Activated CD4-positive, alpha-beta T cell treated with anti-CD3 and anti-CD28 coated beads for 4 hours (primary cell): ENCODE measurements at places on chromosomes 3 and 15.

GRCh38 chr3:10600296-10600714, 94.9 kb upstream of the ATP2B2 start:
- no peak for DNase-seq

- DNase-seq = no peak
Measured at GRCh38 chr3:111506435-111506834, 35.6 kb upstream of the CD96 start.

GRCh38 chr15:66886241-66886675, 179.1 kb upstream of the SMAD3 start:
- no peak for DNase-seq

DNA sequence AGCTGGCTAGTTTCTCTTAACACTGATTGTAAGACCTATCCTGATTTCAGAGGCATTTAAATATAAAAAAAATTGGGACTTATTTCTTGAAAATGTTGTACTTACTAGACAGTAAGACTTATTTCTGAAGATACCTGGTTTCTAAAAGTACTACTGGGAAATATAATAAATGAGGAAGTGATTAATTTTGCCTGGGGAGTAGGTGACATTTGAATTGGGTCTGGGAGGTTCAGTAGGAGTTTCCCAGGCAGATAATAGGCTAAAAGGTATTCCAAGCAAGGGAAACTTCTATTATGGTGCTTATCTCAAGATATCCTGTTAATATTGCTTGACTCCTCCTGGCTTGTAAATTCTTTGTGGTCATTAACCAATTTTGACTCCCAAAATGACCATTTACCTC, 6.5 kb upstream of the IQGAP1 start:
- no peak for DNase-seq

DNA sequence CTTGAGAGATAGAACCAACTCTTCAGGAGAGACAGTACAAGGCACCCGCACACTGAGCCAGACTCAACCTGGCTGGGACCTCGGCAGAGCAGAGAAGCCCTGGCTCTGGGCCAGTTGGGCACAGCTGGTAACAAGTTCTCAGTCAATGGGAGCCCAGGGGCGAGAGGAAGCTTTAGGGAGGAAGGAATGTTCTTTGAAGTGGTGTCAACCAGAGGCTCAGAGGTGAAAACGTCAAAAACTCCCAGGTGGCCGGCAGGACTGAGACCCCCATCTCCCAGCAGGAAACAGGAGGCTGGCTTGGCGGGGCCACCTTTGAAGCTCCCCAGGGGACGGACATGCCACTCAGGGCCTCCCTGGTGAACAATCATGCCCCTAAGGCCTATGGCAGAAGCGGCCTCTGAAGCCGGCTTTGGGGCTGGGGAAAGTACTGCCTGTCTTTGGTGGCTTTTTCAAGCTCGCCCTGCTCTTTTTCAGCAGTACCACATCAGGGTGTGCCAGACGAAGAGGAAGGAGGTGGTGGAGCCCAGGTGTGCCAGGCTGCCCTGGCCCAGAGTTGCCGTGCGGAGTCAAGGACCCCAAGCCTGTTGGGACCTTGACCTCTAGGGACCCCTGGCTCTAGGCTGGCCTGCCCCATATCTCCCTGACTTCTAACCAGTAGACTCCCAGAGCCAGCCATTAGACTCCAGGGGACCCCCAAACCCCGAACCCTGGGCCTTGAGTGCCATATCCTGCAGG, 16.7 kb upstream of the TBC1D21 start:
- DNase-seq = no peak

DNA sequence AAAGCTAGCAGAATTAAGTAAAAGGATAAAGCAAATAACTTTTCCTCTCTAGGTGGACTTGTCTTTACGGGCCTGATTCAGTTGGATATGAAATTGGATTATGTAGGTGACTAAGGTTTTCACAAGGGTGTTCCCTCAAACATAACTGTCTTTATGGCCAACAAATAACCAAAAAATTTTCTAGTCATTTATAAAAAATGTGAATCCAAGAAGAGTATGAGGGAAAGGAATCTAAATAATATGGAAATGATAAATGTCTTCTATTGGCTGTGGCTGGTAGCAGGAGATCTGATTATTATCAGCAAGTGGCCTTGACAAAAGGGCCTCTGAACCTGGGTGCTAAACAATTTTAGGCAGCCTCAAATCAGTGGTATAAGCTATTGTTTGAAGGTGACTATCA, 594.0 kb upstream of the UBE2E2 start:
- DNase-seq = no peak

DNA sequence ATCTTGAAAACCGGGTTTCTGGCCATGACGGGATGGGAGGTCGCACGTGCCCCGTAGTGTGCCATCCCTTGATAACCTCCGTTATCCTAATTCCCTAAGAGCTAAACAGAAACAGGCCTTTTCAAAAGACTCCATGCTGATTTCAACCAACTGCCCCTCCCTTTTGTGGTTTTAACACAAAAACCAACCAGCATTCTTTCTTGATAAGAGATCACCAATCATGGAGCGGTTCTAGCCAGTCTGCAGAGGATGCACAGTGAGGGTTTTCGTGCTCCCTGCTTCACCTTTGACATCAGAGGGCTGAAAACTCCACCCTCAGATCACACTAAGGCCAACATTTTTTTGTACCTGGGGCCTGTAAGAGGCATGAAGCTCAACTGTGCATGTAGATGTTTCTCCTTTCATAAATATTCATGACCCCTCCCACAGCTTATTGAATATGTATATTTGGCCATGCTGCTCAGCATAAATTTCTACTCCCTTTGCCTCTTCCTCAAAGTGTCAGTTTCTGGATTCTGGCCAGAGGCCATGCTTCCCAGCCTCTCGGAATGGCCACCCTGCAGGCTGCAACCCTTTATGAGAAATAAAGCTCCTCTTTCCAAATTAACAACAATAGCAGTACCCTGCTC, 41.3 kb downstream of the FAM3D start:
- DNase-seq = no peak

GRCh38 chr3:71441925-71442651, 141.4 kb downstream of the FOXP1 start:
- DNase-seq = no peak

DNA sequence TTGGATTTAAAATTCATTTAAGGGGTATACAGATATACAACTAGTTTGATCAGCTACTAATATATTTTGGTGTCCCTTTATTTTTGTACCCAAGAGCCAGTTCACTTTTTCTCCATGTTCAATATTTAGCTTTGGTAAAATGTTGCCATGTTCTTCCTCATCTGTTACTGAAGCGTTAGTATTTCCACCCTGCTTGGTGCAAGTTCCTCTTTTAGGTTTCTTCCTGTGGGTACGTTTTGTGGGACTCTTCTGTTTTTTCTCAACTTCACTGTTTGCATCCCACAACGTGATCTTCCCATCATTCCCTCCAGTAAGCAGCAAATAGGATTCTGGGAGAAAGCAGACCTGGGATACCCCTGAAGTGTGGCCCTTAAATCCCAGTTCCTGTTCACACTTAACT, 14.1 kb downstream of the WDR53 start:
- no peak for DNase-seq

DNA sequence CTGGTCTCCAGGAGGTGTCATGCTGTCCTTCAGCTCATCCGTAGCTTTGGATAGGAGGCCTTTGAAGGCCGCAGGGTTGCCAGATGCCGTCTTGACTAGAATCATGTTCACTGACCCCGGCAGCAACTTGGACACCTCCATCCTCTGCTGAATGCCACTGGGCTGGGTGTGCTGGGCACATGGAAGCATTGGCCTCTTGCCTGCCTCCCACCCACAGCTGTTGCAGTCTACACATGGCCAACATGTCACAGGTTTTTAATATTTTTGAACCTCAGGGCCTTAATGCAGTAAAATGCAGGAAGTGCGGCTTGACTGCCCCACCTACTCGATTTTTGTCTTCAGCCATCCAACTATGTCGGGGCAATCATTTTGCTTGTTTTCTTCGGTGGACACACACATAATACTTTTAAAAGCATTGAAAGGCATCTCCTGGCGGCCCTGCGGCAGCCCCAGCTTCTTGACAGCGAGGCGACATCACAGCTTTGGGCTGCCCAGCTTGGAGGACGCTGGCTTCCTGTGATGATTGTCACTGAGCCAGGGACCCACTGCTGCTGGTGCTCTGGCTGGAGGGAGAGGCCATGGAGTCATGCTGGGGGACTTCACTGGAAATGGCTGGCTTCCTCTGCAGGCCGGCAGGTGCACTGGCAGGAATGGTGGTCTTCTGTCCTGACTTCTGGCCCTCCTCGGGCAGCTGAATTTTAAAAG, 31.6 kb upstream of the ACAD9 start:
- DNase-seq = no peak

- DNase-seq = no peak
Measured at GRCh38 chr3:73073091-73073707, 11.7 kb downstream of the EBLN2 start.

DNA sequence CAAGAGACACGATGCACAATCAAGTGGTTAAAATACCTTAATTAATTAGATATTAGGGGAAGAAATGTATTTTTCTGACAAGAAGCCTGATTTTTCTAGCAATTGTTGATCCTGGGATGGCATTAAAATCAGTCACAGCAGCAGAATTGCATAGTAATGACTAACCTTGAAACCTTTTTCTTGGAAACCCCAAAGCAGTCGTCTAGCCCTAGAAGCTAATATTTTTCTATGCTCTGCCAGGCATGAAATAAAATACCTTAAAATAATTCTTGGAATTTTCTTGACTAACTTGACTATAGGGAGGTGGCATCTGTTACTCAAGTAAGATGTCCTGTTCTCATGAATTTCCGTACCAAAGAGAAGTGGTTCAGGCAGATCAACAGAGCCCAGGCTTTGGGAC, 204.1 kb downstream of the THRB start:
- DNase-seq = no peak

GRCh38 chr3:16013568-16013967, 160.9 kb upstream of the GALNT15 start:
- no peak for DNase-seq
